ENCODE measurements at places on chromosomes 4 and X. TPM values are rescaled to one million over a fixed set of nuclear protein-coding genes. Genes with fewer than 3 reads are reported as not detected.

- no peak for DNase-seq
These were observed 468.4 kb upstream of the PRKX start for GRCh38 chrX:4181782-4182407.

DNA sequence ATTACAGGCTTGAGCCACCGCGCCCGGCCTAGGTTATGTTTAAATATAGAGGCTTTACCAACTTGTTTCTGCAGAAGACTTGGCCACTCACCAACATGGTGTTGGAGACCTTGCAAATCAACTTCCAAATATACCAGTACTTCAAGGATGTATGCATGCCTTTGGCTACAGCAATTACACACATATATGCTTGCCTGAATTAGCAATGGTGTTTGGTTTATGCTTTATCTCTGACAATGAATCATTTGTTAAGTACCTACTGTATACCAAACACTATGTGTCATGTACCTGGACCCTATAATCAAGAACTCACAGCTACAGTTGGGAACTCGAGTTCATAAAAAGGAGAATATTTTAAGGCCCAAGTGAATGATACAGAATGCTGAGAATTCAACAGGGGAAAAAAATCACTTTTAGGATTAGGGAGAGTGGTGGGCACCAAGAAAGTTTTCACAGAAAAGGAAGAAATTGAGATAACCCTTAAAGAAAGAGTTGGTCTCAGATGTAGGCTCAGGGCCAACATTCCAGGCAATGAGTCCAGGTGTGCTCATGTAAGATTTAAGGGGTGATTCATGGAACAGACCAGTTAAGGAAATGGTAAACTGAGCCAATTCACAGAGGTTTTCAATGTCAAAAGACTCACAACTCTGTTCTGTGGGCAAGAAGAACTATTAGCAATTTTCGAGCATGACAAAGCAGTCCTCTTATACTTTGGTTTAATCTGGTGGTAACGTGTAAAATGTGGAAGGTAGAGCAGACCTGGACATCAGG is 98.9 kb downstream of the BCOR start:
- DNase-seq = no peak

SORBS2 gene
- 1.7 TPM for total RNA-seq

CLGN gene
- total RNA-seq = 1.6 TPM

DNA sequence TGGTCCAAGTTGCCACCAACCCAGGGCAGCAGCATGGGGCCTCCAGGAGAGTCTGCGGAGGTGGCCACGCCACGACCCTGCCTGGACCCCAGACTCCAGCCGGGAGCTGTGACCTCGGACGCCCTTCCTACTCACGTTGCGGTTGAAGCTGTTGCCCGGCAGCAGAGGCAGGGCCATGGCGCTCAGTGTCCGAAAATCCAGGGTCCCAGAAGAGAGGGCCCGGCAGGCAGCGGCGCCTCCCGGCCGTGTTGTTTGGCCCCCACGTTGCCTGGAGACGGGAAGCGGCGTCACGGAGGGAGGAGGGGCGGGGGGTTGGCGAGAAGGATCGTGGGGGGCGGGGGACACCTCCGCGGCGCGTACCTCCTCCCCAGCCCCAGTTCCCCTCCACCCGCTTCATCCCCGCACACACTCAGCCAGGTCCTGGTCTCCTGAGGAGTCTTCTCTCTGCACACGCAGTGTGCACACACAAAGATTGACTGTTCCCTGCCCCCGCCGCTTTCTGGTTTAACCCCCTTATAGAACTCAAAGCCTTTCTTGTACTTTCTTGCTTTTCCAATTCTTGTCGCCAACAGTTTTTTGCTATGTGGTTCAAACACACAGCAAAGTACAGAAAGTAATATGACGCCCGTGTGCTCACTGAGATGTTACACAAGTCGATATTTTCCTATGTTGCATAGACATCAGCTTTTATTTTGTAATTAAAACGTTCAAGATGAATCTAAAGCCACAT is at the start of gene EFHC2:
Gene EFHC2, minus strand, starts transcription at position 261 of the 730 bp plus-strand sequence. Its CDS starts 84 bp downstream, at position 177.
- peak; percentile 4 for DNase-seq

CCKAR gene
- total RNA-seq = 0.43 TPM

DNA sequence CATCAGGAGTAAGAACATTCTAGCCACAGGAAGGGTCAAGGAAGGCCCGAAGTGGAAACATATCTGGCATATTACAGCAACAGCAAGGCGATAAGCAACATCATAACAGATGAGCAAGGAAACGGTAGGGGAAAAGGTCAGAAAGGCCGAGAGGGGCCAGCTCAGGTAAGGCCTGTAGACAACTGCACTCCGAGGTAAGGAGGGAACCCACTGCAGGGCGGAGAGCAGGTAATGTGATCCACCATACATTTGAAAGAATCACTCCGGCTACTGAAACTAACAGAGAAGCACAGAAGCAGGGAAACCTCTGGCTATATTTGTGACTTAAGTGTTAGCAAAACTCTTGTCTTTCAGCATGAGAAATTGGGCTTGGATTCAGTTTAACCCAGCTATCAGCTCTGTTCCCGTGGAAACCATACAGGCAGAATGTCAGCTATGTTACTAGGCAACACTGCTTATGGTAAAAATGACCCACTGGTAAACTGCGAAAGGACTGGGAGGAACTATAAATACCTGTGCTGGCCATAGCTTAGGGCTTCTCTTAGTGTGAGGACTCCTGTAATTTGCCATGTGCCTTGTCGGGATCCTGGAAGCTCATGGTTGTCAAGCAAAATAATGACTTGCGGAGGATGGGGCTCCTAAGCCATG is 31.0 kb downstream of the FRYL start:
- DNase-seq = no peak

Data from fibroblast of villous mesenchyme (primary cell).